Hippocampal formation (tissue), 2 donors: ENCODE measurements at places on chromosomes 2 and 18.

GRCh38 chr2:204454672-204455380, 90.4 kb upstream of the PARD3B start:
- DNase-seq, result no peak

DNA sequence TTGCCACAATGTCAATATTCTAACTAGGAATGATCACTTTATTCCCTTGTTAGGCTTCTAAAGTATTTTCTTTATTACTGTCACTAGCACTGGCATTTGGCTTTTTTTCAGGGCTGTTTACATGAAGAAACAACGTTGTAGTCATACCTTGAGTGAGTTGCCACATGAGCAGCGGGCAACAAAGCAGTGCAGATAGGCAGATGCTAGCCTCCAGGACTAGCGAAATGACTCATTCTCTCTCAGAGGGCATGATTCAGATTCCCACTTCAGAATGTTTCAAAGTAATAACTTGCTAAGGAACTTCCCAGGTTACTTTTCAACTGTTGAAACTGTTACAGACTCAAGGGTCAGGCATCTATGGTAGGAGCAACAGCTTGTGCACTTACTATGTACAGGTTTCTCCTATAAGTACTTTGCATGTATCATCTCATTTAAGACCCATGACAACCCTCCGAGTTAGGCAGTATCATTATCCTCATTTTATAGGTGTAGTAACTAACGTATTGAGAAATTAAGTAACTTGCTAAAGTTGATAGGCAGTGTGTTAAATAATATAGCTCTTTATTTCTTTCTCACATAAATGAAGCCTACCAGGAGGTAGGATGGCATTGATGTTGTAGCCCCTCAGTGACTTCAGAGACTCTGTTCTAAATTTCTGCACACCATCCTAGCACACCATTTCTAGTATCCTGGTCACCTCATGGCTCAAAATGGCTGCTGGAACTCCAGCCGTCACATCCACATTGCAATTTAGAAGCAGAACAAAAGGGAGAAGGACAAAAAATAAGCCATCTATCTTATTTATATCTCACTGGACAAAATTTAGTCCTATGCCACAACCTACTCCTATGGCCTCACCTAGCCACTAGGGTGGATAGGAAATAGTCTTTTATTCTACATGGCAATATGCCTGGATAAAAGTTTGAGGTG, 83.3 kb downstream of the ICOS start:
- DNase-seq, result no peak

GRCh38 chr2:173979751-173980351, 14.7 kb upstream of the SP3 start:
- no peak for DNase-seq

GRCh38 chr2:121803503-121803902, 48.1 kb downstream of the TSN start:
- DNase-seq, result no peak

- peak; percentile 78 for DNase-seq
Measured at GRCh38 chr2:135916207-135916606, 40.0 kb upstream of the MCM6 start.
